NCI-H2029 (cell line): ENCODE measurements at places on chromosomes 16 and 17.

DNA sequence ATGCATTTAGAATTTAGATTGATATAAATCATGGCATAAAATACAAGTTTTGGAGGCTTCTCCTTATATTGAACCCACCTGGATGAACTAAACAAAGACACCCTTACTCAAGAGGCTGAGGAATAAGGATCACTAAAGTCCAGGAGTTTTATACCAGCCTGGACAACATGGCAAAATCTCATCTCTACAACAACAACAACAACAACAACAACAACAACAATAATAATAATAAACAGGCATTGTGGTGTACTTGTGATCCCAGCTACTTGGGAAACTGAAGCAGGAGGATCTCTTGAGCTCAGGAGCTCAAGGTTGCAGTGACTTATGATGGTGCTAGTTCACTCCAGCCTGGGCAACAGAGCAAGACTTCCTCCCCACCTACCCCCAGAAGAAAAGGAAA lies 558.0 kb downstream of the TOX3 start:
- DNase-seq: no peak

- DNase-seq: no peak
Observed at GRCh38 chr17:13503526-13503925, 98.2 kb downstream of the HS3ST3A1 start.

GRCh38 chr16:49483251-49483650 lies 109.6 kb downstream of the C16orf78 start:
- DNase-seq: no peak

- DNase-seq: no peak
Observed at GRCh38 chr17:81954131-81955057, 6.6 kb downstream of the NOTUM start.

- DNase-seq: no peak
Observed at GRCh38 chr17:75998327-75998795, 2.3 kb upstream of the CDK3 start.

DNA sequence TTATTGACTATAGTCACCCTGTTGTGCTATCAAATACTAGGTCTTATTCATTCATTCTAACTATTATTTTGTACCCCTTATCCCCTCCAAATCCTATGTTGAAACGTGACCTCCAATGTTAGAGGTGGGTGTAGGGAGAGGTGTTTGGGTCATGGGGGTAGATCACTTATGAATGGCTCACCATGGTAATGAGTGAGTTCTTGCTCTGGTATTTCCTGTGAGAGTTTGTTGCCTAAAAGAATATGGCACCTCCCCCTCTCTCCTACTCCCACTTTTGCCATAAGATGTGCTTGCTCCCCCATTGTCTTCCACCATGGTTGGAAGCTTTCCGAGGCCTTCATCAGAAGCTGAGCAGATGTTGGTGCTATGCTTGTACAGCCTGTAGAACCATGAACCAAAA lies 59.3 kb upstream of the BRD7 start:
- no peak for DNase-seq

- DNase-seq: no peak
Observed at GRCh38 chr16:11131706-11132105, 124.3 kb downstream of the SOCS1 start.

DNA sequence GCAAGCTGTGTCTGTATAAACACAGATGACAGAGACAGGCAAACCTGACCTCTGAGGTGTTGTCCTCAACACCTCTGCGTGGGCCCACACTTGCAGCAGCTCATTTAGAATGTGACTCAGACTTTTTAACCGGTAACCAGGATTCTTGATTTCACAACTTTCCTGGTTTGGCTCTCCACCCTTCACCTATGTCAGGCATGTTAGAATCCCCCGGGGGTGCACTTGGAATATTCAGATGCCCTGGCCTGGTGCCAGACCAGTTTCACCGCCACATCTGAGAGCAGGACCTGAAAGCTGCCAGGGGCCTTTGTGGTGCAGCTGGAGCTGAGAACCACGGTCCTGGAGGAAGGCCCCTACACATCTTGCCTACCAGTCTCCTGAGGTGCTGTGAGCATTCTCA lies 4.8 kb downstream of the DHODH start:
- no peak for DNase-seq
